ENCODE measurements at places on chromosomes 2 and 18.

DNA sequence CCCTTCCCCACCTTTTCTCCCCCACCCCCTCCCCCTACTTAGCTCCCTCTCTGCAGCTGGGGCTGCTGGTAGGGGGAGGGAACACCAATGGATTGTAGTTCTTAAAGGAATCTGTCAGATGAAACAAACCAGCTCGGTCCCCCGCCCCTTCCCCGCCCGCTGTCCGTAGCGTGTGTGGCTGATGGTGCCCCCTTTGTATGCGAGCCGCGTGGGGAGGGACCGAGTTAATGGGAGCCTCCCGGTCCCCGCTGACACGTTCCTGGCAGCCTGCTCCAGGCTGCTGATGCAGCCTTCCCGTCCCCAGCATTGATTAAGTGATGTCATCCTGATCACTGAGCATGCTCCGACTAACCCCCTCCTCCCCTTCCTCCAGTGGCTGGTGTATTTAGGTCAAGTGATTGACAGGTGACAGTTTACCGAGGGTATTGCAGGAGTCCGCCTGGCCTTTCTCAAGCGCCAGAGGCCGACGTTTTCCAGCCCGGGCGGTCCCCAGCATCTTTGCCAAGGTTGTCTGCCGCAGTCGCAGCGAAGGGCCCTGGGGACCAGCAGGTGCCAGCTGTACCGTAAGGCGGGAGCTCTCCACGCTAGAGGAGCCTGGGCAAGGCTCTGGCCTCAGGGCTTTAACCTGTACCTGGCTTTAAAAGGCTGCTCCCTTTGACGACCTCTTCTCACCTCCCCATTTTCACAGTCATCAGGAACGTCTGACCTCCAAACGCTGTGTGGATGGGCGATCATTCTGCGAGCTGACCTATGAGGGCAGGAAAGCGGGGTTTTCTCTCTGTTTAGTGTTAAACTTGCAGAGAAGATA is 1.8 kb downstream of the KIF5C start:
- DNase-seq: no peak

DNA sequence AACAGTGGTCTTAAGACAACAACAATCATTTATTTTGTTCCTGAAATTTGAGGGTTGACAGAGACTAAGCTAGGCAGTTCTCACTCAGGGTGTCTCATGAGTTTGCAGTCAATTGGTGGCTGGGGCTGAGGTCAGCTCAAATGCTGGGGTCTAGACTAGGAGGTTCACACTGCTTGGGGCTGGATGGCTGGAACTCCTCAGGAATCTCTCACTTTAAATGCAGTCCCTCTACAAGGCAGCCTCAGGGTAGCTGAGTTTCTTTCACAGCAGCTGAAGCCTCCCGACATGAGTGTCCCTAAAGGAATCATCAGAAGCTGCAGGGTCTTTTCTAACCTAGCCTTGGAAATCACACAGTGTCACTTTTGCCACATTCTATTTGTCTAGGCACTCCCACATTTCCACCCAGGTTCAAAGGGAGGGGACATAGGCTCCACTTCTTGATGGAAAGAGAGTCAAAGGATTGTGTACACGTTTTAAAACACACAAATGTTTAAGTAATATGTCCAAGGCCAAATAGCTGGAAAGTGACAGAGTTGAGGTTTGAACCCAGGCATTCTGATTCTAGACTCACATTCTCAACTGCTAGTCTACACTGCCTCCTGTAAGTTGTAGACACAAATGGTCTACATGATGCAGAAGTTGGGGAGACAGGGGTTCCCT is 133.8 kb downstream of the ZFP36L2 start:
- no peak for DNase-seq

DNA sequence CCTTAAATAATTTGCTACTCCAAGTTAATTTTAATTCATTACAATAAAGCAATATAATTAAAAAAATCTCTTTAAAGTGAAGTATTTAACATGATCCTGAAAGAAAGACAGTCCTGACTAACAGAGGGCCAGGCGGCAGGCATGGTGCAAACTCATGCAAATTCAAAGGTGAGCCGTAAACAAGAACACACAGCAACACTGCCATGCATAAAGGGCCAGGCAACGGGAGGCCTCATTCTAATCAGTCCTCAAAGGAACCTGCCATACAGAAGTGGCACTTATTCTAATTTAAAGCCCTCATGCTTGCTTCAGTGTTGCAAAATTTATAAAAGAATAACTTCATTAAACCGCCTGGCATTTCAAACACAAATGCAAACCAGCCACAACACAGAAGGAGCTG is 277.0 kb downstream of the ZNF521 start:
- DNase-seq: no peak

DNA sequence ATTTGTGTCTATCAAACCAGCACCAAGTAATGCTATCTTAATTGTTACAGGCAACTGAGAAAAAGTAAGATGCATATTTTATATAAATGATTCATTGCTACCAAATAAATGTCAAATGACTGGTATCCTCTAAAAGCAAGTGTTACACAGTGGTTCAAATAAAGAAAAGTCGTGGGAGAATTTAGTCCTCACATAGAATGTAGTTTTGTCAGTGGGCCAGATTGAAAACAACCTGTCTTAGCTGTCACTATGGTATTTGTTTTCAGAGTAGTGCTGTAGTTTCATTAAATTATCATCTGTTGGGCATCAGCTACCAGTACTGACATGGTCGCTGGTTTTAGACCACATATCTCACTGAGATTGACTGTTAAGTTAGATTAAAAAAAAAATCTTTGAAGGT is 10.2 kb upstream of the EIF2AK3 start:
- DNase-seq: no peak

DNA sequence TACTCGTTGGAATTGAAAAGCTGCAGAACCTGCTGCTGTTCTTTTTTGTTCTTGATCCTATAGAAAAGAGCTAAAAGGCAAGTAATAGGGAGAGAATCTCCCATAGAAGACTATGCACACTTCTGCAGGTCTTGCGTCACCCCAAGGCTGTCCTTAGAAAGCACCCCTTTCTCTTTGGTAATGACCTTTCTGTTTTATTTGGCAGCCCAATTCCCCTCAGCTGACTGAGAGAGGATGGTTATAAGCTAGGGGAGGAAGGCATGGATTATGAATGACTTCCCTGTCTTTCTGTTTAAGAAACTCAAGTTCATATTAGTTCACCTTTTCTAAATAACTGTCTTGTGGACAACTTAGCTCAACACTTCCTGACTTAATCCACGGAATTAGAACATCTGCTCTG is 122.9 kb downstream of the TXNL1 start:
- DNase-seq: no peak

- no peak for DNase-seq
Measured at GRCh38 chr2:224870341-224870740, 154.2 kb upstream of the CCDC195 start.

GRCh38 chr2:215615803-215616174 is 179.9 kb upstream of the FN1 start:
- DNase-seq: no peak

DNA sequence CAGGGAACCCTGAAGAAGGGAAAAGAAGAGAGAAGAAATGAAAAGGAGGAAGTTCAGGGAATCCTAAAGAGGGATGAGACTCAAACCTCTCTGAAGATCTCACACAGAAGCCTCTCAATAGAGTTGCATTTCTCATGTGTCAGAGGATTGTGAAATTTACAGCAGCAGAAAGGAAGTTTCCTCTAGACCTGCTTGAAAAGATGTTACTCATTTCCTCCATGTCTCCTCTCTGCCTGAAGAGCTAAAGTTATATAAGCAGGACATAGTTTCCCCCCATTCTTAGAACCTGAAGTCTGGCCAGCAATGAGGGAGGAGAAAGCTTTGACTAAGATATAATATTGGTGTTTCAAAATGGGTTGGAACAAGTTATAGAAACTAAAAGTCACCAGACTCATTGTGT is 1155.6 kb downstream of the LRP1B start:
- DNase-seq: no peak

- DNase-seq: no peak
Measured at GRCh38 chr2:109694190-109694589, 80.0 kb downstream of the SOWAHC start.

- DNase-seq: no peak
Measured at GRCh38 chr2:109349503-109350465, 220.8 kb downstream of the SH3RF3 start.

- DNase-seq: no peak
Measured at GRCh38 chr2:136112317-136113208, 5.4 kb downstream of the CXCR4 start.

DNA sequence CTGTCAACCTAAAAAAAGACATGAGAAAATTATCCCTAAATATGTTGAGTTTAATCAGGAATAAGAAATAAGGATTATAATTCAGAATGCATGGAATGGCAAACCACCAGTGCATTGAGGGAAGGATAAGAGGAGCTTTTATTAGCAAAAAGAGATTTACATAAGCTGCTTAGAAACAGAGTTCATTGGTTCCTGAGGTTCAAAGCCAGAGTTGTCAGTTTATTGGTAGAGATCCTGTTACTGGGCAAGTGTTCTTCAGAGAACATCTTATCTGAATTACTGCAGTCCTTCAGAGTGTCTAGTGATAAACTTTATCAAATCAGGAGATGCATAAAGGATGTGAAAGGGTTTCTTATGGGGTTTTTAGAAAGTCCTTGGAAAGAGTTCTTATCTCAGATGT is 76.0 kb upstream of the MEX3C start:
- no peak for DNase-seq

DNA sequence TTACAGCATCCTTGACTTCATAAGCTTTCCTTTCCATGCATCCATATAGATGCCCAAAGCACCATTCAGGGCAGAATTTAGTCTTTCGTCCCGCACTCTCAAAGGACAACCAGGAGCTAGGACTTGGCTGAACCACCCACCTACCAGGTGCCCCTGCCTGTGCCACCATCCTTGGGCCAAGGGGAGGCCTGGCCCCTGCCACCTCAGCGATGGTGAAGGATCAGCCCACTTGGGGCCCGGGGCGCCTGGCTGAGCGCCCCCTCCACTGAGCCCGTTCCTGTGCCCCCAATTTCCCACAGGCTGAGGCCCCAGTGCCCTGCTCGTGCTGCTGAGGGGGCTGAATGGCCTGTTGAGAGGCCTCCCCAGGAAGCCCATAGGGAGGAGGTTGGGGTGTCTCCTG is 33.3 kb upstream of the ALPP start:
- no peak for DNase-seq

- DNase-seq: no peak
Measured at GRCh38 chr2:120791243-120791961, 55.7 kb downstream of the GLI2 start.

DNA sequence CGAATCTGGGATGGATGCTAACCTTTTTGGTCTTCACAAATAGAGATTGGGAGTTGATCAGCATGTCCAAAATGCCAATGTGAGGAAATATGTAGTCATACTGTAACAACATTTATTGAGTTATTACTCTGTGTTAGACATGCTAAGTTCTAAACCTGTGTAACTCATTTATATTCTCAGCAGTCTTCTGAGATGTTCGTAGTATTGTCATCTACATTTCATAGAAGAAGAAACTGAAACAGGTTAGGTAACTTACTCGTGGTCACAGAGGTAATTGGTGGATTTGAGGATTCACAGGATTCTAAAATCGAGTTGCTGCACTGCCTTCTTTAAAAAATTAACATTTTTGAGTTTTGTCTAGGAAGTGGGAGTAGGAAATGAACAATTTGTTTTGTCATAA is 162.1 kb downstream of the UBE2E3 start:
- DNase-seq: no peak
